Hematopoietic multipotent progenitor cell treated with erythropoietin and hydrocortisone succinate and interleukin-3 and kit ligand, for 15 days (in vitro differentiated cells): ENCODE measurements at places on chromosomes 6 and 20.

- DNase-seq, result no peak
These were observed 8.6 kb downstream of the GJA1 start for GRCh38 chr6:121443971-121444541.

- DNase-seq, result no peak
These were observed 449.9 kb upstream of the SOX4 start for GRCh38 chr6:21143645-21144044.

- no peak for DNase-seq
These were observed 10.3 kb downstream of the VEGFA start for GRCh38 chr6:43780293-43780692.

- DNase-seq, result no peak
These were observed 2.8 kb upstream of the CSNK2A1 start for GRCh38 chr20:546353-546752.

DNA sequence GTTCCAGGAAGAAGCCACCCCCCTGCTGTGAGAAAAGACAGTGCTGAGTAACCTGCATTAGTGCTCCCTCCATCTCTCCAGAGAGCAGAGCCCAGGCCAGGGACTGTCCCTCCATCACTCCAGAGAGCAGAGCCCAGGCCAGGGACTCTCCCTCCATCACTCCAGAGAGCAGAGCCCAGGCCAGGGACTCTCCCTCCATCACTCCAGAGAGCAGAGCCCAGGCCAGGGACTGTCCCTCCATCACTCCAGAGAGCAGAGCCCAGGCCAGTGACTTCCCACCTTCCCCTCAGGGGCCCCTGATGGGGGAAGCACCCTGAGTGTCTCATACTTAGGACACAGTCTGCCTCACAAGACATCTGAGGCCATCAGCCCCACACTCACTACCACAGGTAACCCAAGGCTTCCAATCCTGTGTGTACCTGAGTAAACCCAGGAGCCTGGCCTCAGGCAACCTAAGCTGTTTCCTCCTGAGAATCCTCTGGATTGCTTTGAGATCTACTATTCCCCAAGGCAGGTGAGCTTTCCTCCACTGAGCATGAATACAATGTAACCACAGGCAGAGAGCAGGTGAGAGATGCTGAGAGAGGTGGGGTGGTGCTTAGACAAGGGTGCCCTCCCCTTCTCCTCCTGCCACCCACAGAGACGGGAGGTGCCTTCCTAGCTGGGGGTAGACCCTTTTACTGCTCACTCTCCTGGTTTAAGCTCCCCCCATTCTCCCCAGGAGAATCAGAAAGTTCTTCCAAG is 4.9 kb downstream of the TBXT start:
- no peak for DNase-seq

DNA sequence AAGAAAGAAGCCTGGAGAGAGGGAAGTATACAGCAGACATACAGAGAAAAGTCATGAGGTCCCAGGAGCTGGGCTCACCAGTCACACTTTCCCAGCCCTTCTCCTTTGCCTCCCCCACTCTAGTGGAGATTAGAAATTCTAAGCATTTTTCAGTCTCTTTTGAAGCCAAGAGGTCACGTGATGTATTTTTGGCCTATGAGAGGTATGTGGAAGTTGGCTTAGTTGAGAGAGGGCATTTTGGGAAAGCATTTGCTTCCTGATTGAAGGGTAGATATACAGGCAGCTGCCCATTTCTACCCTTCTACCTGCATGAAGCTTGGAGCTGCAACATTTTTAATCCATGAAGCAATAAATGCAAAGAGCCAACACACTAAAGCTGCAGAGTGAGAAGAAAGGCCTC is 106.0 kb upstream of the TNFAIP3 start:
- DNase-seq, result no peak

DNA sequence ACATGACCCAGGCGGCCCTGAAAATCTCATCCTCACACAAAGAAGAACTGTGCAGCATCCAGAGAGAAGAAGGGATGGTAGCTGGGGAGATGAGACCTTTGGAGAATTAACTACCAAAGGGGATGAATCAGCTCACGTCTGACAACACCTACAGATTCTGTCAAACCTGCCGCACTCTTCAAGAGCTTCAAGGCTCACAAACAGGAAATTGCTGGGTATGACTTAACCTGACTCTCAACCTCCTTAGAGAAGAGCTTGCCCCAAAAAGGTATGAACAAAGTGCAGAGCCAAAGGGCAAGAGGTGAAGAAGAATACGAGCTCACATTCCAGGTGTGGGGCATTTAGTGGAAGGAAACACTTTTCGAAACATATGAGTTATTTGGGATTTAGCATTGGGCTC is 139.8 kb downstream of the BACH2 start:
- DNase-seq, result no peak

GRCh38 chr20:57999465-58000111 is 228.9 kb downstream of the ANKRD60 start:
- DNase-seq, result no peak

- DNase-seq, result no peak
These were observed 671.7 kb upstream of the CITED2 start for GRCh38 chr6:140046016-140046632.

GRCh38 chr6:115947966-115948541 is 112.6 kb downstream of the FRK start:
- DNase-seq, result no peak

GRCh38 chr20:33915726-33916331 is 77.9 kb upstream of the RALY start:
- peak; percentile 64 for DNase-seq

DNA sequence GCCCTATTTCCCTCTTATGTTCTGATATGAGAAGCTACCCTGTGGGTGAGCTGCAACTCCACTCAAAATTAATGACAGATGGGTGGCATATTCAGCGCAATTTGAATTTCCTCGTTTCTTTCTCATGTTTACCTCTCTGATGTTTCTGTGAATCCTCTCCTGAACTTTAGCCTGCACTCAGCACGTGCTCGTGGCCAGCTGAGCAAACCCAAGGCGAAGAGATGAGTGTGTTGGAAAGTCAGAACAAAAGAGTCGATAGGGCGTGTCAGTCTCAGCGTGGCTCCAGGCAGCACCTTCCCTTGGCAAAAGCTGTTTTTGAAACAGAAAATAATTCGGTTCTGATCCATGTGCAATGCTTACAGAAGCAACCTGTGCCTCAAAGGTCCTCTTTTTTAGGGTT is 226.1 kb upstream of the GMDS start:
- DNase-seq, result no peak

DNA sequence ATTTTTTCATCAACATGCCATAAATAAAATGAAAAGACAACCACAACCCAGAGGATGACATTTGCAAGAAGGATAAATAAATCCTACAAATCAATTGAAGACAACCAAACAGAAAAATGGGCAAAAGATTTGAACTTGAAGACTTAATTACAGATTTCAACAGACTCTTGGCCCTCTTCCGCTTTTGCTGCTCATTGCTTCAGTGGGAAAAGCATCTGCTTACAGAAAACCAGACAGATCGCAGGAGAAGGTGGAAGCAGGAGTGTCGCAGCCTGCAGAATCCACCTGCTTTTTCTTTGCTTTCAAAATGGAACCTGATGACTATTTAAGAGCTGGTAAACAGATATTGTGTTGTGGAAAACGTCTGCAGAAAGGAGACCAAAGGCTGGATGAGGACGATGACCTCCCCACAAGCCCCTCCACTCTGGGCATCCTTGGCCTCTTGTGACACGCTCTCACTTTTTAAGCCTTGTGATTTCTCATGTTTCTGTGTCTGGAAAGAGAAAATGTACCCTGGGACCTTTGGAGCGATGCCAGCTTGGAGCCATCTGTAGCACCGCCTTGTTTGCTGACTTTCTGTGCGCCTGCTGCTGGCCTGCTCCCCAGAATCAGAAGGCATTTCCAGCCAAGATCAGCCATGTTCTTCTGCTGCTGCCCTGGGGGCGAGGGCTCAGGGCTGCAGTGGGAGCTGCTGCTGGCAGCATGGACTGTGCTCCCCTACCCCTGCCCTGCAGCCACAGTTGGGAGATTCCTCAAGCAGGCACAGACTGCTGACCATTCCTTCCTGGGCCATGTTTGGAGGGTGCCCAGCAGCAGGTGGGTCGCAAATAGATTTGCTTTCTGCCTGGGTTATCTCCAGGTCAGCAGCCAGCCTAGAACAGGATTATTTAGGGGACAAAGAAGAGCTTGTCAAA is 3.6 kb upstream of the CSTL1 start:
- DNase-seq, result no peak

GRCh38 chr6:42281570-42281969 is 63.9 kb upstream of the MRPS10 start:
- DNase-seq, result no peak

DNA sequence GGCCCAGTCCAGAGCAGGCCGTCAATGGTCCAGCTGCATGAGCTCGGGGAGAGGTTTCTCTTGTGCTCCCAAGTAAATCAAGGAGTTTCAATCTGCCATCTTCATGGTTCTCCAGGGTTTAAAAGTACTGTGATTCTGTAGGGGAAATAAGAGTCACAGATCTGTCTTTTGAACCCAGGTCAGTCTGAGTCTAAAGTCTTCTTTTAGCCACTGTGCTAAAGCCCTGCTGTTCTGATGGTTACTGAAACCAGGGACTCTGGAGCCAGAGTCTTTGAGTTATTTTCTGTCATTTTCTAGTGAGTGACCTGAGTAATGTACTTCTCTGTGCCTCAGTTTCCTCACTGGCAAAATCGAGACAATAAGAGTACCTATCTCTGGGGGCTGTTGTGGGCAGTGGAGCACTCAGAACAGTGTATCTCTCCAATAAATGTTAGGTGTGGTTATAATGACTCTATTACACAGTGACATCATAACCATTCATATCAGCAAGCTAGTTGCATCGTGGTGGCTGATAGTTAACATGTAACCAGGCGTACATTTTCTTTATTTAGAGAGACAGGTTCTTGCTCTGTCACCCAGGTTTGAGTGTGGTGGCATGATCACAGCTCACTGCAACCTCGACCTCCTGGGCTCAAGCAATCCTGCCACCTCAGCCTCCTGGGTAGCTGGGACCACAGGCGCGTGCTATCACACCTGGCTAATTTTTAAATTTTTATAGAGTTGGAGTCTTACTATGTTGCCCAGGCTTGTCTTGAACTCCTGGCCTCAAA is 74.6 kb upstream of the KCNG1 start:
- no peak for DNase-seq

GRCh38 chr20:48748556-48748955 is 79.2 kb downstream of the PREX1 start:
- no peak for DNase-seq

DNA sequence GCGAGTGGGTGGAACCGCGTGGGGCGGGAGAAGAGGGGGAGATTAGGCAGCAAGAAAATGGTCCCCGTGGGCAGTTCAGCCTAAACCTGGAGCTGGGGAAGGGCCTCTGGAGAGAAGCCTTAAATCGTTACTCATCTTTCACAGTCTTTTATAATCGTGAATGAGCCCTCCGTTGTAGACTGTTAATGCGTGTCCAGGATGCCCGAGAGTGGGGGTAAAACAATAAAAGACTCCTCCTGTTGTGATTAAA is 11.0 kb upstream of the ELOVL5 start:
- no peak for DNase-seq

DNA sequence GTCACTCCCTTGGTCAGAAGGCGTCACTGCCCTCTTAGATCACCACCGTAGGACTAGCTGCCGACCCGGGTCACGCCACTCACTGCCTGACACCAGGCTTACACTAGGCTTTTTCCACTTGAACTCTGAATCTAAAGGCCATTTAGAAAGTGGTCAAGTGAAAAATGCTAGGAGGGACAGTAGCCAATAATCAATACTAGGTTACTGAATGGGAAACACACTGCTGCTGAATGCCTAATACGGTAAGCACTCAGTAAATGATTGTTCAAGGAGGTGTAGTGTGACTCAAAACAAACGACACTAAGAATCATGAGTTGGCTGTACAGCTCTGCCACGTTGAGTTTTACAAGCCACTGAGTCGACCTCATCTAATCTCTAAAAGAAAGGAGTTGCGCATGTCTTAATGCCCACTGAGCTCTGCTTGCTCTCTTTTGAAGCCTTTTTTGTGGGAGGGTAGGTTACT is 760 bp upstream of the IBTK start:
- no peak for DNase-seq

- no peak for DNase-seq
These were observed 114.1 kb upstream of the SMLR1 start for GRCh38 chr6:130713144-130713543.

GRCh38 chr20:46852313-46852712 is 42.3 kb upstream of the EYA2 start:
- DNase-seq, result no peak

- no peak for DNase-seq
These were observed 25.2 kb upstream of the SGK1 start for GRCh38 chr6:134343066-134343465.
